ENCODE measurements at places on chromosomes 13 and 19.

- no peak for DNase-seq
Measured at GRCh38 chr19:9644472-9644871, 23.4 kb upstream of the ZNF561 start.

DNA sequence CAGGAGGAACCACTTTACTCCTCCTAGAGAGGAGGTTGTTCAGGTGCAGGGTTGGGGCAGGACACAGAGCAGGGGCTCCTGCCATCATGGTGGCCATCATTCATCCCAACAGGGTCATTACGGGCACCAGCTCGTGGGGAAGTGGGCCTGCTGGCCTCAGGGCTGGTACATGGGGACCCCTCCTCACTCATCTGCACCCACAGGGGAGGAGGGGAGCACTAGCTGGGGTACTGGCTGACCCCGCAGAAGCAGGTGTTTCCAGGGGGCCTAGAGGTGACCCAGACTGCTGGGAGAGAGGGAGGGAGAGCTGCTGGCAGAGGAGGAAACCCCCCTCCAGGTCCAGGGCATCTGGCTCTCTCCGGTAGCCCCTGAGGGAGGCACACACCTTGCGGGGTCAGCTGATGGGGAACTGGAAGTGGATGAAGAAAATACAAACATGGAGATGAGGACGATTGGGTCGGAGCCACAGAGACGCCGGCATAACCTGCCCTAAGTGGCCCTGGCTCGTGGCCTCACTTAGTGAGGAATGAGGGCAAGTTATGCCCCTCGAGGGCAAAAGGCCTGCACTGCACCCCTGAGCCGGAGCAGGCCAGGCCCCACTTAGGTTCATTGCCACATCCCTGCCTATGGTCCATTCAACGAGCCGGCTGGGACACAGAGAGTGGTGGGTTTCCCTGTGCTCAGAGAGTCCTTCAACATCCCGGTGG is 76.2 kb downstream of the SOX1 start:
- no peak for DNase-seq

DNA sequence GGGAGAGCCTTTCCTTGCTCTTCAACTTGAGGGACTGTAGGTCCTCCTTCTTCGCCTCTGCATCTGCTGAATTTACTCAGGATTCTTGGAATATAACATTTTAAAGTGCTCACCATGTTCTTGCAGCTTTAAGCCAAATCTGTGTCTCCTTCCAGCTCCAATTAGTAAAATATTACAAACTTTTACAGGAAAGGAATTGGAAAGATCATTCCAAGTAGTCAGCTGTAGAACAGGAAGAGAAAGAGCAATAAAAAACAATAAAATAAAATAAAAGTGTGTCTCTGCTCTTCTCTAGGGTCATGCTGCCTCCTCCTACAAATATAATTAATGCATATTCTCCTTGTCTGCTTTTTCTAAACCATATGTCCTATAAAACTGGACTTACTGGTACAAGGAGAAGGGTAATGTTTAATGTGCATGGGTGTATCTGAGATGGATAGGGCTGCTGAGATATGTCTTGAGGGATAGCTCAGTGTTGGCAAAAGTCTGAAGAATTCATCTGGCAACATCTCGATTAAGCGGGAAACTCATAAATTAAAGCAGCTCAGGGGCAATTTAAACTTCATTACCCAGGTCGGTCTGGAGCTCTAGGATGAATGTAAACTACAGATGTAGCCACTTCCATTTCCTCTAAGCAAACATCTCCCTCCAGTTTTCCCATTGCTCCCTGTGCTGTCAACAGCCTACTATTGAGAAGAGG is 25.0 kb downstream of the ENOX1 start:
- DNase-seq = no peak

DNA sequence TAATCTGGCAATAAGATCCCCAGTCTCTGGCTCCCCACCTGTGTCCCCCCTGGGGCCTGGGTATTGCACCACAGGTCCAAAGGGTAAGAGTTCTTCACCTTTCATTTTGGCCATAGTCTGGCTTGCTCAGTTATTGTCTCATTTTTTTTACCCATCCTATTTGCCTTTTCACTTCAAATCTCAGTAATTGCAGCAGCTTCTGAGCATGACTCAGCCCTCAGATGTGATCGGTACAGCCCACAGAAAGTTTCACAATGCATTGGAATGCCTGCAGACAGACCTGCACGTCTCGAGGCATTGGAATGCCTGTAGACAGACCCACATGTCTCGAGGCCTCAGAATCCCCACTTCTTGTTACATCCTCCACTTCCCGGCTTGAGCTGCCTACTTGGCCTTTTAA is 173.6 kb downstream of the NUFIP1 start:
- DNase-seq = peak; percentile 98

DNA sequence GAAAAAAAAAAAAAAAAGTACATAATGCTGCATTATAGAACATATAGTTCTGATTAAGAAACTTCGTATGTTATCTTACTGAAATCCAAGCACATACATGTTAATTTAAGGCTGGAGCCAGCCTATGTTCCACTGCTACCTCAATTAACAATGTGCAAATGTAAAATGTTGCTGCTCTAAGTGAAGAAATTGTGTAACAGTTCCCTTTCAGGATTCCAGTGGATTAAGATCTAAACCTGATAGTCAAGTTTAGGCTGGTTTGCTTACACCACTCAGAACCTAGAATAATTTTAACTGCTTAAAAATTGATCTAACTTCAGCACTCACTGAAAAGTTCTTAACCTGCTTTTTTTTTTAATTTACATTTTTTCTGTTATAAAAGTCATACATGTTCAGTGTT is 4.2 kb downstream of the VPS36 start:
- DNase-seq = no peak

Measured in AG10803 (cell line).